Camera-type eye (tissue), 1 donor: ENCODE measurements at places on chromosomes 7 and 10. TPM values are rescaled to one million over a fixed set of nuclear protein-coding genes. Genes with fewer than 3 reads are reported as not detected.

Gene MORN4
- 15.7 TPM for total RNA-seq

Gene SEMA4G
- 6.6 TPM for total RNA-seq

Gene MEST
- 337 TPM for total RNA-seq

Gene ACTL6B
- total RNA-seq = 14.7 TPM

Gene SVOPL
- total RNA-seq = 0.99 TPM

Gene DMBT1
- total RNA-seq = 3.1 TPM

Gene CDH23
- 75.4 TPM for total RNA-seq

Gene SLC29A4
- total RNA-seq = 24.8 TPM

Gene MALSU1
- total RNA-seq = 44.8 TPM

Gene PPP1R9A
- total RNA-seq = 96.4 TPM

Gene SCIN
- 3.4 TPM for total RNA-seq

Gene RSBN1L
- total RNA-seq = 69.3 TPM

Gene PCLO
- 34.6 TPM for total RNA-seq

Gene ITGA8
- 42.4 TPM for total RNA-seq

Gene EBF3
- 28.6 TPM for total RNA-seq

Gene SRGN
- total RNA-seq = 55.0 TPM

Gene ZKSCAN5
- 19.4 TPM for total RNA-seq

Gene SYT15
- 2.5 TPM for total RNA-seq

Gene HABP2
- total RNA-seq = not detected

Gene CYP17A1
- total RNA-seq = 0.33 TPM

Gene TSPAN15
- total RNA-seq = 28.1 TPM

Gene EZH2
- total RNA-seq = 43.0 TPM

Gene PKD2L1
- total RNA-seq = 0.16 TPM

Gene C10orf53
- not detected for total RNA-seq

Gene ZP3
- 0.82 TPM for total RNA-seq

Gene CTNNA3
- 9.3 TPM for total RNA-seq

Gene LBX1
- total RNA-seq = not detected

Gene CLCN1
- total RNA-seq = 0.22 TPM

Gene OPALIN
- not detected for total RNA-seq

Gene GIMAP1
- total RNA-seq = 1.9 TPM

Gene EMX2
- total RNA-seq = 5.0 TPM

Gene PRRT4
- total RNA-seq = 6.8 TPM

Gene PVRIG
- total RNA-seq = 0.33 TPM

Gene ARHGEF35
- total RNA-seq = 6.2 TPM

Gene TLL2
- total RNA-seq = 1.5 TPM

Gene TBX20
- 4.6 TPM for total RNA-seq

Gene CYP26A1
- total RNA-seq = 16.8 TPM

Gene PPP1R17
- 0.33 TPM for total RNA-seq

Gene SLC18A2
- 7.0 TPM for total RNA-seq

Gene PNLIPRP1
- not detected for total RNA-seq

Gene ATXN7L1
- 19.2 TPM for total RNA-seq

Gene JCAD
- 58.3 TPM for total RNA-seq

Gene SFTPA1
- not detected for total RNA-seq

Gene PTF1A
- total RNA-seq = 2.8 TPM

Gene ZNF365
- total RNA-seq = 2.9 TPM

Gene TMEM176A
- 15.6 TPM for total RNA-seq

Gene RASA4B
- total RNA-seq = 42.7 TPM
